ENCODE measurements at places on chromosomes 2 and 18. TPM values are rescaled to one million over a fixed set of nuclear protein-coding genes. Genes with fewer than 3 reads are reported as not detected.

RUFY4 gene
- not detected for total RNA-seq

CNDP1 gene
- 0.75 TPM for total RNA-seq

IL18RAP gene
- total RNA-seq: not detected

UGT1A3 gene
- total RNA-seq: not detected

RFX8 gene
- 0.65 TPM for total RNA-seq

TACR1 gene
- total RNA-seq: 0.09 TPM

SLC8A1 gene
- 30.7 TPM for total RNA-seq

SLC25A12 gene
- total RNA-seq: 25.4 TPM

TSPYL6 gene
- total RNA-seq: not detected

CIB4 gene
- not detected for total RNA-seq

CYRIA gene
- 4.5 TPM for total RNA-seq

DNA sequence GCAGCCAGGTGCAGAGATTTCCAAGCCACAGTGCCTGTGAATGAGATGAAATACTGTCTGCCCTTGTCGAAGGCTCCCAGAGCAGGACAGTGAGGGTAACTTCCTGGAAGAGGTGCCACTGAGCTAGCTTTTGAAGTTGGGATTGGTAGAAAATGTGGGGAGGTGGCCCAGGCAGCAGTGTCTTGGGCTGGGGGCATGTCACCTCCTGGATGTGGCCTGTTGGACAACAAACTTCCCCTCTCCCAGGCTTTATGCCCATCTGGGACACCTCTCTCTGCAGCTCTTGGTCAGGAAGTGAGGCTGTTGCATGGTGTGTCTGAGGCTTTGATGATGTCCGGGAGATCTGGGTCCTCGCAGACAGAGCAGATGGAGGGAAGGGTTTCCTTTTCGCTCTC, 151.4 kb downstream of the DYSF start:
- peaks cover 2% of the 10 kb centered on the region for H3K27me3 ChIP-seq
- peak; percentile 10 for DNase-seq
- H3K4me3 ChIP-seq: no peak overlapping the region
- H3K27ac ChIP-seq: peak overlapping the region; percentile 5
- H3K36me3 ChIP-seq: no peaks in the 10 kb centered on the region
- peaks cover 16% of the 10 kb centered on the region for H3K4me1 ChIP-seq

DNA sequence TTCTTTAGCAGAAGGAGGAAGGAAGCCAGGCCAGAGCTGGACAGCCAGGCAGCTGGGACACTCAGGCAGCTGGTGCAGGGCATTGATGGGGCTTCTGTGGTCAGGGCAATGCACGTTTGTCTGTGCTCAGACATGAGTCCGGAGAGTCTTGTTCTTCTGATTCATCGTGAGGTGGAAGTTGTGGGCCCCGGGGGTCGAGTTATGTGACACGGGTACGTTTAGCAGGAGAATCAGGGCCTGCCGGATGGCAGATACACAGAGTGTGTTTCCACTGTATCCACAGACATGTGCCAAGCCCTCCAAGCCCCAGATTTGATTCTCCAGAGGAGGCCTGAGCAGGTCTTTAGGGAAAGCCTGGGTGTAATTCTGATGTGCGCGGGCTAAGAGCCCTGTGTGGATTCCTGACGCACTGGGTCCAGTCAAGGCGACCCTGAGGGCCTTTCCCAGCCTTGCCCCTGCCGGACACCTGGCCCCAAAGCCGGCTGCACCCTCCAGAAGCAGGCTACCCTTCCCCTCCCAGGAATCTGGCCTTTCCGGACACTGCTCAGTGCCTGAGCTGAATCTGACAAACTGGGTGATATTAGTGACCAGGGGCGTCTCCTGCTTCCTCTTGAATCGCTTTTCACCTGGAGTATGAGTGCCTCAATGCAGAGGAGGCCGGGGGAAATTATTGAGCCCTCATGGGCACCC, 10.1 kb downstream of the ARHGEF4 start:
- H3K4me3 ChIP-seq: no peak overlapping the region
- no peaks in the 10 kb centered on the region for H3K36me3 ChIP-seq
- no peak for DNase-seq
- H3K27me3 ChIP-seq: peaks cover 14% of the 10 kb centered on the region

GRCh38 chr2:164706522-164706921, 85.2 kb upstream of the GRB14 start:
- peaks cover 2% of the 10 kb centered on the region for H3K4me1 ChIP-seq
- no peak overlapping the region for H3K4me3 ChIP-seq

- no peaks in the 10 kb centered on the region for H3K27me3 ChIP-seq
- no peak overlapping the region for H3K4me3 ChIP-seq
- DNase-seq: no peak
- peak overlapping the region; percentile 47 for H3K27ac ChIP-seq
- peaks cover 8% of the 10 kb centered on the region for H3K36me3 ChIP-seq
- peaks cover 5% of the 10 kb centered on the region for H3K4me1 ChIP-seq
Measured at GRCh38 chr18:9404565-9405060, 70.0 kb downstream of the TWSG1 start.

GRCh38 chr2:81061016-81061415, 756.5 kb upstream of the LRRTM1 start:
- no peak for DNase-seq
- H3K4me3 ChIP-seq: no peak overlapping the region
- H3K27ac ChIP-seq: no peak overlapping the region
- H3K36me3 ChIP-seq: no peaks in the 10 kb centered on the region

DNA sequence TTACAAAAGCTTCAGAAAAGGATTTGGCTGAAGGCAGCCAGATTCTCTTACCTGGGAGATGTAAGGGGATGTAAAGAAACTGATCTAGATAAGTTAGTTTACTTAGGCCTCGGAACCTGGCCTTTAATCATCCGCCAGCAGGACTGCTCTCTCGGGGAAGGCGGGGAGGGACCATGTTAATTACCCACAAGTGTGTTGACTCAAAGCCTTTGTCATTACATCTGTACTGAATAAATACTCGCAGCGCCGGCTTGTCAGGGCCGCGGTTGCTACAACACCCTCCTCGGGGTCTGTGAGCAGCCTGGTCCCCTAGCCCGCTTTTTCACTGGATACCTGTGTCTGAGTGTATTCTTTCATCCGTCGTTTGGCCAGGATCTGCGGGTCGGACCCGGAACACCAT, 6.7 kb downstream of the CHMP3 start:
- no peaks in the 10 kb centered on the region for H3K27me3 ChIP-seq
- no peak overlapping the region for H3K4me3 ChIP-seq
- peaks cover 25% of the 10 kb centered on the region for H3K36me3 ChIP-seq
- peaks cover 4% of the 10 kb centered on the region for H3K4me1 ChIP-seq

DNA sequence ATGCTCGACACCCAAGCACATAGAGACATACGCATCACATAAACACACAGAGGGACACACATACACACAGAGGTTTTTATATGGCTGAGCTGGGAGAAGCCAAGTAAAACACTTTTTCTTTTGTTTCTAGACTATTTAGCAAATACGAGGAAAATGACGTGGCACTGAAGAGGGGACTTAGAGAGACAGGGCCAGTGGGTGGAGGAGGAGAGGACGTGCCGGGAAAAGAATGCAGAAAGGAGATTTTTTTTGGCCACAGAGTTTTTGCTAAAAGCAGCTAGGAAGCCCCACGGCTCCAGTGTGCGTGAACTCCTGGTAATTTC, 168.5 kb upstream of the KLF7 start:
- H3K36me3 ChIP-seq: no peaks in the 10 kb centered on the region
- H3K27me3 ChIP-seq: no peaks in the 10 kb centered on the region

DNA sequence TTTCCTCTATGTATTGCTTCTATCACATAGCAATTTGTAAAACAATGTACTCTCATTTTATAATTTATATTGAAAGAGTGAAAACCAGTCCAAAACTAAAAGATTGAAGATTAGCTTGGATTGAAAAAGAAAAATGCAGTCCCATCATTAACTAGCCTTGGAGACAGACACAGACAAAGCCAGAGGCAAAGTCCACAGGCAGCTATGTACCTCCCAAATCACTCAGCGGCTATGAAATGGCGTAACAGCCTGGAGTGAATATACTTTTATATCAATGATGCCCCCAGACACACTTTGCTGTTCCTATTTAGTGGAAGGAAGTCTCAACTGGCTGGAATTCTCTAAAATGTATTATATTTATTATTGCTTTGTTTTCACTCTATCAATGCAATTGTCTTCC, 33.6 kb upstream of the DOK6 start:
- peaks cover 9% of the 10 kb centered on the region for H3K4me1 ChIP-seq
- H3K27me3 ChIP-seq: peaks cover 8% of the 10 kb centered on the region
- no peak for DNase-seq
- H3K27ac ChIP-seq: no peak overlapping the region

- no peak overlapping the region for H3K4me3 ChIP-seq
- H3K36me3 ChIP-seq: no peaks in the 10 kb centered on the region
- no peak for DNase-seq
- peaks cover 12% of the 10 kb centered on the region for H3K27me3 ChIP-seq
Measured at GRCh38 chr2:41618754-41619153, 429.1 kb upstream of the PKDCC start.

- H3K4me3 ChIP-seq: no peak overlapping the region
- H3K27me3 ChIP-seq: no peaks in the 10 kb centered on the region
- H3K4me1 ChIP-seq: peaks cover 34% of the 10 kb centered on the region
Measured at GRCh38 chr2:86225581-86225980, 26.3 kb downstream of the MRPL35 start.

- H3K4me3 ChIP-seq: no peak overlapping the region
- H3K36me3 ChIP-seq: no peaks in the 10 kb centered on the region
- peaks cover 13% of the 10 kb centered on the region for H3K4me1 ChIP-seq
- DNase-seq: no peak
- no peaks in the 10 kb centered on the region for H3K27me3 ChIP-seq
- no peak overlapping the region for H3K27ac ChIP-seq
Measured at GRCh38 chr2:16283071-16283850, 342.9 kb downstream of the MYCN start.

- no peak for DNase-seq
- no peaks in the 10 kb centered on the region for H3K36me3 ChIP-seq
- no peak overlapping the region for H3K4me3 ChIP-seq
- peaks cover 7% of the 10 kb centered on the region for H3K4me1 ChIP-seq
- peak overlapping the region; percentile 54 for H3K27ac ChIP-seq
Measured at GRCh38 chr18:29693334-29693733, 1349.2 kb downstream of the DSC3 start.

GRCh38 chr2:126802316-126802715, 96.4 kb upstream of the TEX51 start:
- no peaks in the 10 kb centered on the region for H3K36me3 ChIP-seq
- no peak overlapping the region for H3K27ac ChIP-seq

GRCh38 chr18:56257205-56257604, 381.2 kb downstream of the TXNL1 start:
- peaks cover 1% of the 10 kb centered on the region for H3K36me3 ChIP-seq
- H3K27me3 ChIP-seq: no peaks in the 10 kb centered on the region
- no peak overlapping the region for H3K4me3 ChIP-seq
- H3K27ac ChIP-seq: peak overlapping the region; percentile 48

DNA sequence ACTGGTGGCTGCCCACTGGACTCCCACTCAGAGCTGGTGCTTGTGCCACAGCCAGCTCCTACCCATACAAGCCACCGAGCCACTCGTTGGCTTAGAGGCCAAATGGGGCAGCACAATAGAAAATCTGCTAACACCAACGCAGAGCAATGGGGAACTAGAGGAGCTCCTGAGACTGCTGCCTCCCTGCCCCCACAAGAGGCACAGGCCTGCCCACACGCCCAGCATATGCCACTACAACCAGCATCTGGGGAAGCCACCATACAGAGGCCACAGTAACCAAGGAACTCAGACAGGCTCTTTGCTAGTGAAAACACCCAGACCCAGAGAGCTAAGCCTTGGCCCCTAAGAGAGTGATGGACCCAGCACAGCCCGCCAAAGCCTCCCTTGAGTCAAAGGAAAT, 231.2 kb upstream of the RAB6C start:
- H3K4me1 ChIP-seq: peaks cover 18% of the 10 kb centered on the region
- no peak for DNase-seq
- H3K27me3 ChIP-seq: no peaks in the 10 kb centered on the region
- H3K27ac ChIP-seq: no peak overlapping the region
- H3K36me3 ChIP-seq: peaks cover 17% of the 10 kb centered on the region

GRCh38 chr2:5497874-5498273, 194.3 kb upstream of the SOX11 start:
- no peaks in the 10 kb centered on the region for H3K36me3 ChIP-seq
- peaks cover 32% of the 10 kb centered on the region for H3K4me1 ChIP-seq
- no peak overlapping the region for H3K4me3 ChIP-seq
- no peak for DNase-seq
- H3K27ac ChIP-seq: no peak overlapping the region
